Stimulated activated naive B cell treated with anti-CD40 and anti-IgM and Interleukin-4, amounts not matched to agents 10 μg/mL and 1 μg/mL and 100 μg/mL, for 72 hours (primary cell): ENCODE measurements at places on chromosomes 2 and 18.

DNA sequence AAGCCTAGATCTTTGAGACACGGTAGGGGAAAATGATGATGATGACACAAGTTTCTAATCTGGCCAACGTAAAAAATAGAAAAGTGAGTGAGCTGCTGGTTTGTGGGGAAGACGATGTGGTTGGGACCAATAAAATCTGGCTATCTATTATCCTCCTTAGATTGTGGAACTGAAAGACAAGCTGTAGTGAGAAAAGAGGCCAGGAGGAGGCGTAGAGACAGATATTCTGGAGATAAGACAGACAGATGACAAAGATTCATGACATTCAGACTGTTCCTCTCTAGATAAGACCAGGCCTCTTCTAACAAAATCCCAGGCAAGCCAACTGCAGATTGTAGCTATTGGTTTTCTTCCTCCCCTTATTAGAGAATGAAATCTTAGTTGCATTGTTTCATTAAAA lies 376.3 kb upstream of the UBE2E3 start:
- DNase-seq: no peak

GRCh38 chr18:54183390-54183789 lies 41.1 kb downstream of the MBD2 start:
- DNase-seq: no peak

DNA sequence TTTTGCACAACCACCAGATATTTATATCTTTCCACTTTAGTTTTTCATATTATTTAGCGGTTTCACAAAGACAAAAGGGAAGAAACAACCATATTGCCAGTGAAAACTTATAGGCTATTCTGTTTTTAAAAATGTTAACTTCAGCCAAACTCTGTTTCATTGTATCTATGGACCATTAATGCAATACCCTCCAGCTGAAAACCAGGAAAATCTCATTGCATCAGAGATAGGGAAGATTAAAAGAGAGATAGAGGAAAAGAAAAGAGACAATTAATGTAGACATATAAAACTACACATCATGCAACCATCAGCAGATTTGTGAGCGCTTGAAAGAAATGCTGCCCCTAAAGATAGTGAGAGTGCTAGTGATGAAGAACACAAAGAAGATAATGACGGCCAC lies 970.2 kb downstream of the ERBB4 start:
- no peak for DNase-seq

- no peak for DNase-seq
These were observed 15.8 kb downstream of the ASAP2 start for GRCh38 chr2:9222239-9222892.

DNA sequence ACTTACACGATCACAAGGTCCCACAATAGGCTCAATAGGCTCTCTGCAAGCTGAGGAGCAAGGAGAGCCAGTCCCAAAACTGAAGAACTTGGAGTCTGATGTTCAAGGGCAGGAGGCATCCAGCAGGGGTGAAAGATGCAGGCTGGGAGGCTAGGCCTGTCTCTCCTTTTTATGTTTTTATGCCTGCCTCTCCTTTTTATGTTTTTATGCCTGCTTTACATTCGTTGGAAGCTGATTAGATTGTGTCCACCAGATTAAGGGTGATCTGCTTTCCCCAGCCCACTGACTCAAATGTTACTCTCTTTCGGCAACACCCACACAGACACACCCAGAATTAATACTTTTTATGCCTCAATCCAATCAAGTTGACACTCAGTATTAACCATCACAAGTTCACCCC lies 9.9 kb upstream of the GYPC start:
- DNase-seq: no peak

DNA sequence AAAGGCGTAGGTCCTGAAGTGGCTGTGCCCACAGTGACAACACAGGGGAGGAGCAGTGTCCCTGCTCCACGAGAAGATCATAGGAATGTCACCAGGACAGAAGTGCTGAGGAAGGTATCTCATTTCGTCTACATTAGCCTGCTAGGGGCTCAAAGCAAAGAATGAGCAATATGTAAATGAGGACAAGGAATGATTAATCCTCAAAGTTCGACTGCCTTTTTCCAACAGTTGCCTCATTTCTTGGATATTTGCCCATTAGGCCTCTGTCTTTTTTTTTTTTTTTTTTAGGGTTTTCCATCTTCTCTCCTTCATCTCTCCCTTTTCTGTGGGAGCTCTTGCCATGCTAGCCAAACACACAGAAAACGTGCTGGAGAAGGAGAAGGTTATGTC lies 105.2 kb upstream of the ARHGAP28 start:
- DNase-seq: no peak
